Stimulated activated CD4-positive, alpha-beta T cell treated with anti-CD3 and anti-CD28 coated beads, Interleukin-1b, Interleukin-23, amount 100 ng/mL, for 1 hour (primary cell): ENCODE measurements at places on chromosomes 7 and 10.

DNA sequence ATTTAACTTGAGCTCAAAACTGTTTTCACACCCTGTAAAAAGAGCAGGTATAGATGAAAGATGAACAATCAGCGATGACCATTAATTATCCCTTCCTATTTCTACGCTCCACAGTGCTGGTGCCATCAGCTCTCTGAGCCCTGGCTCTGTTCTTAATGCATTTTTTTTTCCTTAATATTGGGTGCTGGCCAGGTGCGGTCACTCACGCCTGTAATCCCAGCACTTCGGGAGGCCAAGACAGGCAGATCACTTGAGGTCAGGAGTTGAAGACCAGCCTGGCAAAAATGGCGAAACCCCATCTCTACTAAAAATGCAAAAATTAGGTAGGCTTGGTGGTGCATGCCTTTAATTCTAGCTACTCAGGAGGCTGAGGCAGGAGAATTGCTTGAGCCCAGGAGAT, 4.2 kb downstream of the STEAP4 start:
- DNase-seq = no peak

DNA sequence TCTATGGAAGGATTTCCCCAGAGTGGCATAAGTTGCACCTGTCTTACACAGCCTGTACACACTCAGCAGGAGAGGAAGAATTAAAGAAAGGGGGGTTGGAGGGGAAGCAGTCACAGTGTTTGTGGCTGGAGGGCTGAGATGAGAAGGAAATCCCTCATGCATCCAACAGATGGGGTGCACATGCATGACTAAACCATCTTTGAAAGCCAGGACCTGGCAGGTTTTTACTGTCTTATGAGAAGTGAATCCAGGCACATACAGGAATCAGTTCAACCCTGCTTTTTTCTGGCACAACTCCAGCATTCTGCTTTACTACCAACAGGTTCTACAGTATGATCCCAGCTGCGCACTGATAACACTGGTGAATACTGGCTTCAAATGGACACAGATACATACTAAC, 107.7 kb downstream of the CACNA2D1 start:
- DNase-seq = no peak

- no peak for DNase-seq
Measured at GRCh38 chr10:123890226-123890625, 1.4 kb downstream of the CPXM2 start.

- no peak for DNase-seq
Measured at GRCh38 chr10:51783941-51784340, 84.5 kb upstream of the CSTF2T start.

- DNase-seq = no peak
Measured at GRCh38 chr7:128030654-128031611, at the start of gene LRRC4. LRRC4 (minus strand) TSS chr7:128031437; CDS start chr7:128030640, 797 bp downstream.

DNA sequence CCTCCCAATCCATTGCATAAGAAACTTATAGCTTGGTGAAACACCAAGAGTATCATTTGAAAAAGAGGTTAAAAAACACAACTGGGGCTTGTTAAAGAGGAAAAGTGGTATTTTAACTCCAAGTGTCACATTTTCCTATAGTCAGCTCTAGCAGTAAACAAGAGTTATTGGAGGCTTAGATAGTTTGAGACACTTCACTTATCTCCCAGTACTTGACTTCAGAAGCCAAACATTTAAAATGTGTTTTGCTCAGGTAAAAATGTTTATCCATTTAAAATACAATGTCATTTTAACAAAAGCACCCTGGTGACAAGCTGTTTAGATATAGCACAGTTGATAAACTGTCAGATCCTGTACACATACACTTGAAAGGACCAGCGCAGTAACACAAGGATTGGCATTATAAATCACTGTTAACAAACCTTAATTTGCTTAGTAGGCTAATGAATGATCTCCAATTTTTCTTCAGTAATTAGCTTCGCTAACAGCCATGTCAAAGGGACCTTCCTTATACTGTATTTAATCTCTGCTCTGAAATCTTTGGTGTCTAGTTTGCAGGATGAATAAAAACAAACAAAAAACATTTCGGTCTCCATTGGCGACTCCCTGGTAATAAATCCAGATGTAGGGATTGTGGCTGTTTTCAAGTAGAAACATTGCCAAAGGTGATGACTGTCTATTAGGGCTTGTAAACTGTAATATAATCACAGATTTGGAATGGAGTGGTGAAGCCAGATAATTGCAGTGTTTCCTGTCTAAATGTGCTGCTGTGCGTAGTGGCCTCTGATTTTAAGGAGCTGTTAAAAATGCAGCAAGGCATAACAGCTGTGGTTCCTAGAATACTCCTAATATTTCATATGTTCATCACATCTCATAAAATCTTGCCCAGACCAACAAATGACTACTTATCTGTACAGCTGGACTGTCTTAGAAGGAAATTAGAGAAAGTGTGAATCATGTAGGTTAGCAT, 545.1 kb downstream of the AUTS2 start:
- no peak for DNase-seq

DNA sequence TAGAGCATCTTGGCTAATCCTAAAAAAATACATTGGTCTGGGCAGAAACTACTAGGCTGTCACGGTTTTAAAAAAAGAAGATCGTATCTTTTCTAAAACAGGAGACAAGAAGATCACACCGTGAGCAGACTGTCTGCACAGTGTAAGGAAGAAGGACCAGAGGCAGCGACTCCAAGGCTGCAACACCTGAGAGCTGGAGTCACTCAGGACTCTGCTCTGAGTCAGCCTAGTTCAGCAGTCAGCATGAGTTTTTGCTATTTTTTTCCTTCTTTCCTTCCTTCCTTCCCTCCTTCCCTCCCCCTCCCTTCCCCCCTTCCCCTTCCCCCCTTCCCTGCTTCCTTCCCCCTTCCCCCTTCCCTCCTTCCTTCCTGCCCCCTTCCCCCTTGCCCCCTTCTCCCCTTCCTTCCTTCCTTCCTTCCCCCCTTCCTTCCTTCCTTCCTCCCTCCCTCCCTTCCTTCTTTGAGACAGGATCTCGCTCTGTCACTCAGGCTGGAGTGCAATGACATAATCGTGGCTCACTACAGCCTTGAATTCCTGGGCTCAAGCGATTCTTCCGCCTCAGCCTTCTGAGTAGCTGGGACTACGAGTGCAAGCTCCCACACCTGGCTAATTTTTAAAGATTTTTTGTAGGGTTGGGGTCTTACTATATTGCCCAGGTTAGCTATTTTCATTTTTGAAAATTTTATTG, 24.4 kb downstream of the BAG3 start:
- no peak for DNase-seq

- DNase-seq = no peak
Measured at GRCh38 chr10:107692072-107692471, 527.6 kb upstream of the SORCS1 start.

DNA sequence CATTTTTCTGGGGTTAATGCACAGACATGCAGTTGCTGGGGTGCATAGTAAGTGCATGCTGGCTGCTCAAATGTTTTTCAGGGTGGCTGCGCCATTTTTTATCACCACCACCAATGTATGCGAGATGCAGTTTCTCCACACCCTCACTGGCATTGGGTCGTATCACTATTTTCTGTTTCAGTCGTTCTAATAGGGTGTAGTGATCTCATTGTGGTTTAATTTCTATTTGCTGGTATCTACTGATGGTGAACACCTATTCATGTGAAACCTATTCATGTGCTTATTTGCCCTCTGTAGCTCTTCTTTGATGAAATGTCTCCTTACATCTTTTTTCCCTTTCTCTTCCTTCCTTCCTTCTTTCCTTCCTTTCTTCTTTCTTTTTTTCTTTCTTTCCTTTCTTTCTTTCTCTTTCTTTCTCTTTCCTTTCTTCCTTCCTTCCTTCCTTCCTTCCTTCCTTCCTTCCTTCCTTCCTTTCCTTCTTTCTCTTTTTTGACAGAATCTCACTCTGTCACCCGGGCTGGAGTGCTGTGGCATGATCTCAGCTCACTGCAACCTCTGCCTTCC, 84.3 kb downstream of the ELFN1 start:
- DNase-seq = no peak

- no peak for DNase-seq
Measured at GRCh38 chr10:26213157-26213800, 3.3 kb upstream of the GAD2 start.

- no peak for DNase-seq
Measured at GRCh38 chr10:12703813-12704212, 297.7 kb downstream of the CCDC3 start.

- no peak for DNase-seq
Measured at GRCh38 chr7:83427884-83428283, 221.1 kb downstream of the SEMA3E start.

- no peak for DNase-seq
Measured at GRCh38 chr10:45199205-45199740, 116.1 kb downstream of the OR13A1 start.

DNA sequence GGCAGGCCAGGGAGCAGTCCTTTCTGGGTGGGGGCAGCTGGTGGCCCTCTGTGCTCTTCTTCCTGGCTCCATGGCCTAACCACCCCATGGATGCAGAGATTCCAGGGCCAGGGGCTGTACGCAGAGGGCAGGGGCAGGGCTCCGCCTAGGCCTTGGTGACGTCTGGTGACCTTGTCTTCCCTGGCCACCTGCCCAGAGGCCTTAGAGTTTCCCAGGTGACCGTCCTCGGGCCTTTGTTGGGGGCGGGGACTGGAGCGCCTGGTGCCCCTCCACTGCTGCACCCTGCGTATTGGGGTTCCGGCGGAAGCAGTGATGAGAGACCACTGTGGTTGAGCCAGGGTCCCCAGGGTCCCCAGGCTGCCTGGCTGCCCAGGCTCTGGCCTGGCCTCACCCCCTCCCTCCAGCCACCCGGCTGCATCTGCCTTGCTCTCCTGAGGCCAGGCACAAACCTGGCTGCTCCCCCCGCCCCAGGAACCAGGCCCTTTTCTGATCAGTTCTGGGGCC, 10.3 kb downstream of the PWWP2B start:
- DNase-seq = no peak

- DNase-seq = no peak
Measured at GRCh38 chr10:91194497-91195179, 25.8 kb upstream of the PCGF5 start.

- DNase-seq = no peak
Measured at GRCh38 chr10:24208661-24209431, at the start of gene KIAA1217. KIAA1217 (plus strand) TSS chr10:24209138; CDS start chr10:24209194, 56 bp downstream.

DNA sequence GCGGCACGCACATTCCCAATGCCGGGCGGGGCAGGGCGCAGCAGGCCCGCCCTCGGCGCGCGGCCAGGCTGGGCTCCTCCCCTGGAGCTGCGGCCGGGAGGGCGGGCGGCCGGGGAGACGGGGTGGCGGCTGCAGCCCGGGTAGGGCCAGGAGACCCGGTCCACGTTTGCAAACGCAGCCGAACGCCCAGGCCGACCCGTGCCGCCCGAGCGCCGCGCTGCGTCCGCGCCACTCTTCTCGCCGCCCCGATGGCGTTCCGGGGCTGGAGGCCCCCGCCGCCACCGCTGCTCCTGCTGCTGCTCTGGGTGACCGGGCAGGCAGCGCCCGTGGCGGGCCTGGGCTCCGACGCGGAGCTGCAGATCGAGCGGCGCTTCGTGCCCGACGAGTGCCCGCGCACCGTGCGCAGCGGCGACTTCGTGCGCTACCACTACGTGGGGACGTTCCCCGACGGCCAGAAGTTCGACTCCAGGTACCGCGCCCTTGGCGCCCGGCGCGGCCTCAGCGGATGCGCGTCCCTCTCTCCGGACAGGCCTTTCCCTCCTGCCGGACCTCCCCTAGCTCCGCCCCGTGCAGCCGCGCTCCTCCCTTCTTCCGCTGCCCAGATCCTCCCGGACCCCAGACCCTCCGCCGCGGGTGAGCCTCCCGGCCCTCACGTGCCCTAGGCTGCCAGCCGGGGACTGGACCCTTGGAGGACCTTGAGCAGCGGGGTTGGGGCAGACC, at the start of gene FKBP9:
Gene FKBP9 (plus strand): TSS at position 115 of the 720 bp plus-strand sequence. CDS start 134 bp downstream, at position 249.
- DNase-seq = no peak

- no peak for DNase-seq
Measured at GRCh38 chr7:138935465-138936011, 45.7 kb downstream of the KIAA1549 start.
